NCI-H1417 (cell line): ENCODE measurements at places on chromosomes 7 and 10.
A peak's percentile ranks its signal among the peaks of the same experiment; 100 is the strongest.

DNA sequence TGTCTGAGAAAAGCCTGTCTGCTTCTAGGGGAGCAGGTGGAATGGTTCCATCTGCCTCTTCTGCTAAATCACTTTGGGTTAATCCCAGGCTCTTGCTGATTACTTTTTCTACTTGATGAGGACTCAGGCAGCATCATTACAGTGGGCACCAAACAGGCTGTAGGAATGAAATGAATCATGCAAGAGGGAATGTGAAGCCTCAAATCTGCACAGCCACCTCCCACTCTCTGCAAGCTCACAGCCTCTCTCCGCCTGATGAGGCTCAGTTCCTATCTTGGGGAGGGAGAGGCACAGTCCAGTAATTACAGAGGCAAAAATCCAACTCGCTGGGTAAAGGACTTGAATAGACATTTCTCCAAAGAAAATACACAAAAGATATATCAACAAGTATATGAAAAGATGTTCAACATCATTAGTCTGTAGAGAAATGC lies 34.0 kb downstream of the HSPA12A start:
- DNase-seq, result no peak

- DNase-seq, result no peak
These were observed 8.9 kb downstream of the VSTM4 start for GRCh38 chr10:49106451-49106850.

GRCh38 chr7:66886152-66886551 lies 34.9 kb upstream of the TMEM248 start:
- no peak for DNase-seq

DNA sequence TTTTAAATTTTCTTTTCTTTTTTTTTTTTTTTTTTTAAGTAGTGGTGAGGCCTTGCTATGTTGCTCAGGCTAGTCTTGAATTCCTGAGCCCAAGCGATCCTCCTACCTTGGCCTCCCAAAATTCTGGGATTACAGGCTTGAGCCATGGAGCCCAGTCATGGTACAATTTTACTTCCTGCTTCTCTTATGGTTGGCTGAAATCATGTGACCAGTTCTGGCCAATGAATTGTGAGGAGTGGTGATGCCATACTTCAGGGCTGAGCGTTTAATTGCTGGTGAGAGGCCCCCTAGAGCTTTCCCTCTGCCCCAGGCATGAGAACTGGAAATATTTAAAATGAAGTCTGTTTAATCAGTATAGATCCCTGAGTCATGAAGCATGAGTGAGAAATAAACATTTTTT lies 22.2 kb upstream of the BAIAP2L1 start:
- no peak for DNase-seq

DNA sequence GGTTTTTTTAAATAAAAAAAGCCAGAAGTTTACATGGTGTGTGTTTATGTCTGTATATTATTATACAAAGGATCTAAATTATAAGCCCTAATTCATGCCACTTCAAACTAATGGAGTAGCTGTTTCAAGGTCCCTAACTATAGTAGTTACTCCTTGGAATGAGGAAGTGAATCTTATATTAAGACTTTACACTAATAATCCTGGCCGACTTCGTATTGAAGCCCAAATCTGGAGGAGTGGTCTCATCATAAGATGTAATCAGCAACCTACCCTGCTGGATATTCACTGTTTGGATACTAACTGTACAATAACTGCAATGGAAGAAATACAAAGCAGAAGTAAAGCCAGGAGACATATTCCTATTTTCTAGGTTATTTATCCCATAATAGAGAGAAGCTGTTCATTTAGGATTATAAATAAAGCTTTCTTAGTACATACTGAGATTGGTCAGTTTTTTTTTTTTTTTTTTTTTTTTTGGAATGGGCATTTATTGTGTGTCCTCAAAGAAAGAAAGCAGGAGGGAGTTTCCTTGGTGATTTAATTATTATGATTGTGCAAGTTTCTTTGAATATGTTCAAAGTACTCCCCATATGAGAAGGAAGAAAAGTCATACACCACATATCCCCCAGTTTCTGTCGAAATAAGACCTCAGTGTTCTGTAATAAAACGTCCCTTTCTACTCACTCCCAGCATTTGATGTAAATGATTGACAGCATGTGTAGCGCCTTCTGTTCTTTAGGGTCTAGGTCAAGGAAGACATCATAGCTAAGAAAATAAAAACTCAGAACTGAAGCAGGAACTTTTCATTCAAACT lies 397.8 kb downstream of the EXOC4 start:
- DNase-seq, result no peak

DNA sequence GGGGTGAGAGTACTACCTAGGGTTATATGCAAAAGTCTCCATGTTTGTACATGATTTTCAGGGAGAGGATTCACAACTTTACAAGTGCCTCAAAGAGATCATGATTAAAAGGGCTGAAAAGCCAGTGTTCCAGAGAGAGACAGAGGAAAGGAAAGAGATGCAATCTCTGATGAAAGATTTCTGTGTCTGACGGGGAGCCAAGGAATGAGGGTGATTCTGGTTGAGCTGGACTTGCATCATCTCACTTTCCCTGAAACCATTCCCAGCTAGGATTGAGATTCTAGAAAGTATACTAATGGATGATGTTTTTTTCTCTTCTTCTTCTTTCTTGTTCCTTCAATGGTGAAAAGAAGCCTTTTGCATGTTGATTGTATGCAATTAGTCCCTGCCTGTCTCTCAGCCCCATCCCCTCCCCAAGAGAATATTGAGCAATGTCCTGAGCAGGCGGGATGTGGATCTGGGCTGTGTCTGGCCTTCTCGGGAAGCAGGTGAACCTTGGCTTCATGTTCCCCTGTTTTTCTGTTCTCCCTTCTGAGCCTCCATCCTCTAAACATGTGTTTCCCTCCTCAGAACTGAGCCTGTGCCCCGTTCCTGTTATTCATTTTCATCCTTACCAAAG lies 186.1 kb downstream of the ZNF365 start:
- DNase-seq, result no peak

DNA sequence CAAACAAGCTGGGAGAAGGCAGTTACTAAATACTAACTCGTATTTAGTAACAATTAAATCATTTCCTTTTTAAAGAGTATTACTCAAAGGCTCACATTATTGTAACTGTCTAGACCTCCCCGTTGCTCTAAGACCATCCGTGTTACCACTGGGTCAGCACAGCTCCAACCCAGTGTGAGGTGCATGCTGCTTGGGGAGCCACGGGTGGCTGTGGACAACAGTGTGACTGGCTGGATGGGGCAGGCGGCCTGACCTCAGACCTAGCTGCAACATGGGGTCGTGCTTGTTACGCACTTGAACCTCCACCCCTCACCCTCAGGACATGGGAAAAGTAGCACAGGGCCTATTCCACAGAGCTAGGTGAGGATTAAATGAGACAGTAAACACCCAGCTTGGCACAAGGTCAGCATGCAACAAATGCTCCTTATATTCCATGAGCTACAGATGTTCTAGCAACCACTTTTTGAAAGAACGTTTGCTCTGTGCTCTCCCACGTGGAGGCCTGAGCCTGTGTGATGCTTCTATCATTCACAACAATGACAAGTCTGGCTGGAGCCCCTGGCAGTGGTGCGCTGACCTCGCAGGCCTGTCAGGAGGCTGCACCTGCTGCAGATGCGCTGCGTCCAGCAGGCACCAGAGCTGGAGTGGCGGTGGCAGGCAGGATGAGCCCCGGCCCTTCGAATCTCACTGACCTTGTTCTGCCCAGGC lies 135.7 kb downstream of the PKD1L1 start:
- peak; percentile 35 for DNase-seq

DNA sequence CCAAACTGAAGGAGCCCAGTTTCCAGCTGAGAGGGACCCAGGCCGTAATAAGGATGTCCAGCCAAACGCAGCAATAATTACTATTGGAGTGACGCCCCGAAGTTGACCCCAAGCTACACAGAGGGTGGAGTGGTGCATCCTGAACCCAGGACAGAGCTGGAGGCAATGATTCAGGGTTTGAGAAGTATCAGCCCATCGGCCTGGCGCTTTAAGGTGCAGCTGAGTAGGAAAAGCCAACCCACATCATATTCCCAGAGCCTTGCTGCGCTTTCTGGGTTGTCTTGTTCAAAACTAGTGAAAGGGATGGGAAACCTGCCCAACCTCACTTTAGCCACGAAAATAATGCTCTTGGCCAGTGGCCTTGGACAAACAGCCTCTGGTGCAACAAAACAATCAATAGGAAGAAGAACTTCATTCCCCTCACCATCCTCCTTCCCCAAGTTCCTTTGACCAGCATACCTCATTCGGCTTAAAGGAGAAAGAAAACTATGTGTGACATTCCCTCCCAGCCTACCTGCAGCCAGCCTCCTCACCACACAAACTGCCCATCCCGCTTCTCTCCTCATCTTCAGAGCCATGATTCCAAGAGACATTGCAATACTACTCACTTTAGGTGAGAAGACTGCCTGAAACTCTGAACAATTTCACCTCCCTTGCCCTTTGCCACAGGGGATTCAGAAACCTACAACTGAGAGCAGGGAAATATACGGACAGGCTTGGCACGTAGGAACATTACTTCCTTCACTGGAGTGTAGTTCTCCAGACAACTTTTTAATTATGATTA lies 217.2 kb upstream of the MKLN1 start:
- DNase-seq, result peak; percentile 75

- DNase-seq, result no peak
These were observed 50.5 kb upstream of the YAE1 start for GRCh38 chr7:39515534-39516228.

- DNase-seq, result peak; percentile 16
These were observed 53.1 kb downstream of the TEX36 start for GRCh38 chr10:125629758-125630376.

DNA sequence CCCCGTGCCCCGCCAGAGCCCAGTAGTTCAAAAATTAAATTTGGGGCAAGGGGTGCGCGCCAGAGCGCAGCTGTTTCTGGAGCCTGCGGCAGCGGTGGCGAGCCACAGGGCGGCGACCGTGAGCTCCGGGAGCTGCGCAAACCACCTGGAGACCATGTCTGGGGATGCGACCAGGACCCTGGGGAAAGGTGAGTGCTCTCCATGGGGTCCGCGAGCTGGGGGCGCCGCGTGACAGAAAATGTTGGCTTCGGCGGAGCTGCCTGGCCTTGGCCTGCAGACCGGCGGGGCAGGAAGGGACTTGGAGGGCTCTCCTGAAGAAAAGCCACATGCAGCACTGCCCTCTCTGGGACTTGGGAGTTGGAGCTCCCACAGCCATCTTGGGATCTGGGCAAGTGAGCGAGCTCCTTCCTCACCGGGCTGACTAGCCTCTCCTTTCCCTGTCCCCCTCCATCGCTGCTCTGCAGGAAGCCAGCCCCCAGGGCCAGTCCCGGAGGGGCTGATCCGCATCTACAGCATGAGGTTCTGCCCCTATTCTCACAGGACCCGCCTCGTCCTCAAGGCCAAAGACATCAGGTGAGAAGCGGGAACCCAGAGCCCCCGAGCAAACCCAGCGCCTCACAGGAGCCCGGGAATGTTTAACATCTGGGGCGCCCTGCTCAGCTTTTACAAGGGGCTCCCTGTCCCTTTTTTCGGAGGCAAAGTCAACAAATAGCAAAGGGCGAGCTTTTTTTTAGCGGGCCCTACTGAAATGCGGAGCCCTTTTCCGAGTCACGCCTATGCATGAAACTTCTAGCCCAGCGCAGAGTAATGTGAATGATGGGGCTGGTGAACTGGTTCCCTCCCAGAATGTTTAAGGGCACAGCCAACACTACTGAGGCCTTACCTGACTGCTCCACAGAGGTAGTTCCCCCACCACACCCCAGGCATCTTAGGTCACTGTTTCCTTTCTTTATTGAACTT lies 6.1 kb downstream of the GSTO2 start:
- DNase-seq, result no peak

DNA sequence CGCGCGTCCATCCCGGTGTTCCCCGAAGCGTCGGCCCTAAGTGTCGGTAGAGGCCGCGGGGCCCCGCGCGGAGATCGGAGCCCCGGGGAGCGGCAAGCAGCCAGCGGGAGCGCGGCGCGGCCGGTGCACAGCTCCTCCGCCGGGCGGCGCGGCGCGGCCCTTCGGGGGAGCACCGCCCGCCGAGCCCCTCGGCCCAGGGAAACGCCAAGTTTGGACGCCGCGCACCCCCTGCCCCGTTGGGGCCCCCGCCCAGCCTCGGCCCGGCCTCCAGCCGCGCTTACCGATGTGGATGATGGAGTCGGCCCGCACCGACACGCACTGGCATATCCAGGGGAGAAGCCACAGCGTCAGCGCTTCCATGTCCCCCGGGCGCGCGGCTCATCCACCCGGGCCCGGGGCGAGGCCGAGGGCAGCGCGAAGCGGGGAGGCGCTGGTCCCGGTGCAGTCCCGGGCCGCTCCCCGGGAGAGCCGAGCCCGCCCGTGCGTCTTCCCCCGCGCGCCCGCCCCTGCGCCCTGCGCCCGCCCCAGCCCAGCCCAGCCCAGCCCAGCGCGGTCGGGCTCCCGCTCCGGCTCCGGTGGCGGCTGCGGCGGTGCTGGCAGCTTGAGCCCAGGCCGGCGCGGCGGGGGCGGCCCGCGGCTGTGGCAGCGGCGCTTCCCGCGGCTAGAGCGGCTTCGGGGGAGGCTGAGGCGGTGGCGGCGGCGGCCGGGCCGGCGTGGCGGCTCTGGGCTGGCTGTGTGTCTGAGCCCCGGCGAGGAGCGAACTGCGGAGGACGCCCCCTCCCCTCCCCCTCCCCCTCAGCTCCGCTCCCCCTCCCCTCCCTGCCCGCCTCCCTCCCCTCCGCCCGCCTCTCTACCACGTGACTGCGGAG lies at the start of gene GRID1:
GRID1 (minus strand) TSS at position 763 of the 869 bp plus-strand sequence.
- DNase-seq, result peak; percentile 77

DNA sequence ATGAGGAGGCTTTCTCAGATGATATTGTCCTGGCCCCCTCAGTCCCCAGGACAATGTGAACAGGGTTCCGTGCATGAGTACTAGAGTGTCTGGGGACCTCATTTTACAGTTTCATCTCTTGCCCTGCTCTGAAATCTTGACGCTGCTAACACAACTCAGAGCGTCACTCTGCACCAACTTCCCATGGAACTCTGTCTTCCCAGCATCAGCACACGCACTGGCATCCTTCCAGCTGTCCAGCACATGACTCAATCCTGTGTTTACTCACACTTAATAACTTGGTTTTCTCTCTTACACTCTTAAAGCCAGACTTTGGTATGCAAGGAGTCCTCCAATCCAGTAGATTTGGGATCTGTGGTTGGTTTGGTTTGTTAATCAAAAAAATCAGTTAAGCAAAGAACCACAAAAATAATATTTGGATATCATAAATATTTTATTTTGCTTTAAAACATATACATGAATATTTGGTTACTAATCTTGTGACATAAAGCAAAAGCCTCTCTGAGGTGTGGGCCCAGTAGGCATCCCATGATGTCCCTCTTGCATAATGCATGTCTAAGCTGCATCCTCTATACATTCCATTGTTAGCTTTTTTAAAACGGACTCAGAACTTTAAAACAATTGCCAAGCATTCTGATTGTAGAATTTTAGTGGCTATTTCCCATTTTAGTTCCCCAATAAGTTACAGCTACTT lies 131.0 kb downstream of the CXCL12 start:
- no peak for DNase-seq

DNA sequence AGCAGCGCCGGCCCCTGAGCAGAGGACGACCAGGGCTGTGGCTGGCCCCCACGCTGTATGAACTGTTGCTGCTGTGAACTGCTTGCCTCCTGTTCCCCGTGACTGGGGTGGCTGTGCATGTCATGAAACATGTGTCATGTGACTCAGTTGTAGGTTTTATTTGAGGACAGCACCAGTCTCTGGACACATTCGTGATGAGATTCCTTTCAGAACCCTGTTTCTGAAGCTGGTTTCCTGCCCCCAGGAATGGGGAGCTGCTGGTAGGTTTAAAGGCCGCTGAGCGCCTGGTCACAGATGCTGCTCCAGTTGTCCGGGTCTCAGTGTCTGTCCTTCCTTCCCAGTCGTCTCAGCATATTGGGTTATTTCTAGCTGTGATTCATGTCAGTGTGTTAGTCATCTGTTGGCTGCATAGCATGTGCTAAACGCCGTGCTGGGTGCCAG lies 79.1 kb upstream of the PPIF start:
- DNase-seq, result no peak
